ENCODE measurements at places on chromosomes 6 and 20.
A peak's percentile ranks its signal among the peaks of the same experiment; 100 is the strongest.

GRCh38 chr20:58984691-58985090, 3.6 kb downstream of the NELFCD start:
- DNase-seq = no peak

DNA sequence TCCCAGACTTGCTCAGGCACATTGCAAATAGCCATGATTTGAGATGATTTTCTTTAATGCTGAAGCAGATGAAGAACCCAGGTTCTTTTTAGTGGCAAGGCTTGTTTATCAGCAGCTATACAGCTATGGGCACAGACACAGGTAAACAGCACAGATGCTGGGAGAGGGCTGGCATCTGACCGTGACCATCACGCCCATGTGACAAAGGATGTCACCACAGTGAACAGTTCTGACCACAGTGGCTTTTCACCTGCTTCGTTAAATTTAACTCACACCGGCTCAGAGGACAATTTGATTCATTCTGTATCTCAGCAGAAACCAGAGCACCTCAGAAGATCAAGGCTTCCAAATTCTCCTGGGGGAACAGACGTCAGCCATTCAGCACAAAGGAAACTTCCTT, 142.6 kb downstream of the CDH26 start:
- no peak for DNase-seq

DNA sequence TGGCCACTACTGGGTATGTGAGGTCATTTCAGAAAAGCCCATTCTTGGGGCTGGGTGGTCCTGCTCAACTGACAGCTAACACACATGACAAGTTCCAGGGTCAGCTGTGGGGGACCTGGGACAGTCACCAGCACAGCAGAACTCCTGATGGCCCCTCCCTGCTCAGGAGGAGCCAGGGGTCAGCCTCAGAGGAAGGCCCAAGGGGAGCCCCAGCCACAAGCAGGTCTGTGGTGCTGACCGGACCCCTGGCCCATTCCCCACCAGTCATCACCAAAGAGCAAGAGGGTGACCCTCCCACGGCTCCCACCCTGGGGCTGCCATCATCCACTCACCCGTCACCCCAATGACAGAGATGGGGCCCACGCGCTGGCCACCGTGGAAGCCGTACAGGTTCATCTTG, 18.0 kb downstream of the CYP21A2 start:
- no peak for DNase-seq

- no peak for DNase-seq
Observed at GRCh38 chr6:122804962-122805485, 16.0 kb downstream of the SMPDL3A start.

DNA sequence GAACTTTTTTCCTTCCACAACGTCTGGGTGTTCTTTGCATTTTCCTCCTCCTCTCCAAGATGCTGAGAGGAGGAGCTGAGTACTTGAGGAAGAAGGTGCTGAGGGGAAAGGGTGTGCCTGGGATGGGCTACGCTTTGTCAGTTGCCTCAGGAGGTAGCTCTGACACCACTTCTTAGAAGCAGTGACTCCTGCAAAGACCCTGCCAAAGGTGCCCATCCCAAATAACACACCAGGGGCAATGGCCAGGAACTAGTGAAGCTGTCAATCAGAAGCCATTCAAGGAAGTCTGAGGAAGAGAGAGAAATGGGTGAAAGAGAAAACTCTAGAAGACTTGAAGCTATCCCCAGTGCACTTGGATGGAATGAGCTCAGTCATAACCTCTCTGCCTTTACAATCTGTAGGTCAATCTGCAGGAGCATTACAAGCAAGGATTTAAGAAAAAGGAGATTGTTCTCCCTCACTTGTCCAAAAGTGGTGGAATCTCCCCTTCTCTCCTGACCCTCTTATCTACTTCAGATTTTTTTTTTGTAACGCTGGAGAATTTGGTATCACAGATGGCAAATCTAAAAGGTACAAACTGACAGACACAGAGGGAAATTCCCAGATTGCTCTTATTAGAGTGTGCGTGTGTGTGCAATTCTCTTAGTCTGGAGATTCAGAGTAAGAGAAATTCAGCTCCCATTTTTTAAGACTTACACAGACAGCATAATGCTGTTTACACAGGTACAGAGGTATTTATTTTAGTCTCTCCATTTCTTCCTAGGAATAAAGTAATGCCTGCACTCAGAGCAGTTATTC, 242.6 kb downstream of the GMPR start:
- DNase-seq = no peak

DNA sequence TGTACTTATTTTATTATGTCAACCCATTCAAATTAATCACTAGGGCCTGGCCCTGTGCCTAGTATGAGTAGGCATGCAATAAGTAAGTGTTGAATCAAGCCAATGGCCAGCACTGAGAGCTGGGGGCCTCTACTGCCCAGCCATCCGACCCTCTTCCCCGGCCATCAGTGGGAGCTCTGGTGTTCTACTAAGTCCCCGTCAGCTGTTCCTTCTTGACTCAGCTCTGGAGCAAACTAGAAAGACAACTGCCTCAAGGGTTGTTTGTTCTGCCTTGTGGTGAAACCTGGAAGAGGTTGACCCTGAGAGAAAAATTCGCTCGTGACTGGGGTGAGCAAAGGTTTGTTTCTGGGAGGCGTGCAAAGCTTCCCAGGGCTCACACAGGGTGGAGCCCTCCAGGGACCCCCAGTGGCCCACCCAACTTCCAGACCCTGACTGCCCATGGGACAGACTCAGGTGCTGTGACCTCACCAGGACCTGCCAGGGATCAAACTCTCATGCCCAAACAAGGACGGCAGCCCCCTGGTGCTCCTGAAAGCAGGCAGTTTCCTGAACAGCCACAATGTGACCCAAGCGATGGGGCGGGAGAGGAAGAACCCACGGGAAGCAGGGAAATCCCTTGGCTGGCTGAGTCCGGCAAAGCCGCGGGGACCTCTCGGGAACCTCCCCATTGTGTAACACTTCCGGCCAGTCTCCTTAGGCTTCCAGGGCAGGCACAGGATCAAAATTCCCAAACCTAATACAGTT, 50.4 kb downstream of the BANF2 start:
- peak; percentile 79 for DNase-seq

DNA sequence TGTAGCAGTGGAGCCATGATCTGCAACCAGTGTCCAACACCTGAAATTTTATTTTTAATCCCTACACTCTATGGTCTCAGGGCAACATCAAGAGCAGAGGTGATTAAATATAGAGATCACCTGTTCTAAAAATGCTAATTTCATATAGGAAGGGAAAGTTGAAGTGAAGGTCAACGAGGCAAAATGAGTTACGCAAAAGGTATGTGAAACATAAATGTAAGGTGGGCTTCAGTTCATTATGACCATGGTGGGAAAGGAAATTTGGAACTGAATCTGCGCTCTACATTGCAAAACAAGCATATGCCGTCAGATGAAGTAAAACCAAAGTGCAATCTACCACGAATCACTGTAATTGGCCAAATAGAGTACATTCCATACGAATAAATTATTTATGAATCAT, 35.2 kb upstream of the STMND1 start:
- DNase-seq = no peak

DNA sequence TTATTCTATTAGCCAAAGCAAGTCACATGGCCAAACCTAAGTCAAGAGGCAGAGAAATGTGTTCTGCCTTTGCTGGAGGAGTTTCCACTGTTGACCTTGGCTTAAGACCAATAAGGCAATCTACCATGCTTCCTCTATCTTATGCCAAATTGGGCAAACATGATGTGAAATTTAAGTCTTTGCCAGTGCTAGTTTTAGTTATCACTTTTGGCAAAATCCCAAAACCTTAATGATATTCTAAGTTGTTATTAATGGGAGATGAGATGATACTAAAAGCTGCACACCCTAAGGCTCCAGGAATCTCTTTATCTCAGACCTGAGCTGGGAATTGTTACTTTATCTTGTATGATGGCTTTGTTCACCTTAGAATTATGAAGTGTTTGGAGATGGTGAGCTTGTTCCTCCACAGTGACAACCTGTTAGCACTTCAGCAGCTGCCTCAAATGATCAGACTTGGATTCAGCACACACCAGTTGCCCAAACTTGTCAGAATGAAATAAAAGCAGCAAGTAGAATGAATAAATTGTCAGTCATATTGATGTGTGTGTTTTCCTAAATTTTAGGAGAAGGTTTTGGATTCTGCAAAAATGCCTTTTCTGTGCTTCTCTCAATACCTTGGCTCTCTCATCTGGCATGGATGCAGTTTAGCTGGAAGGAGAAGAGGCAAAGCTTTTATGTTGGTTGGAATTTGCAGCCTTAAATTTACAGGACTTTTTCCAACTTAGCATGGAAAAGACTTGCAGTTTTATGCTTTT, 49.3 kb downstream of the RIN2 start:
- DNase-seq = peak; percentile 72

GRCh38 chr20:64140956-64141355, 23.3 kb upstream of the MYT1 start:
- no peak for DNase-seq

GRCh38 chr20:59650418-59650817, 46.1 kb downstream of the PHACTR3 start:
- DNase-seq = no peak

GRCh38 chr6:39203436-39204159, 25.7 kb downstream of the KCNK5 start:
- DNase-seq = no peak

DNA sequence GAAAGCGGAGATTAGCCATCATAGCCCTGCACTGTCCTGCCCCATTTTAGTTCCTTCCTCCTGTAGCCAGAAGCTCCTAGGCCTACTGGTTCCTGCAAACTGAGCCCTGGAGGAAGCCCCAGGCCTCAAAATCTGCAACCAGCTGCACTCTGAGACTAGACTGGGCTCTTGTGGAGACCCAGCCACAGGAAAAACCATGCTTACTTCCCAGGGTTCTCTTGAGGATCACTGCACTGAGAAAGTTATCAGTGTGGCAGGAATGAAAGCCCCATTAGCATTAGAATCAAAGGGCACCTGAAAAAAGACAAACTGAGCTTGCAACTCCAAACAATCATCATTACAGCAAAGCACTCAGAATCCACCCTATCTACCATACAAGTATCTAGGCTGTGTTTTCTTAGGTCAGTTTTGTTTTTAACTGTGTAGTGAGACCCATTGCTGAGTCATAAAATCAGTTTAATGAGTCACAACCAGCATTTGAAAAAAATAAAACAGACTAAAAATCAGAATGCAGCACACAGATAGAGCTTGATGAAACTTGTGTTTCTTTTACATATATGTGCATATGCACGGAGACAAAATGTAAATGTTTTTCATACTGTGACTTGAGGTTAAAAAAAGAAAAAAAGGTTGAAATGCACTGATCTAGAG, 91.0 kb downstream of the UNC5CL start:
- peak; percentile 58 for DNase-seq

DNA sequence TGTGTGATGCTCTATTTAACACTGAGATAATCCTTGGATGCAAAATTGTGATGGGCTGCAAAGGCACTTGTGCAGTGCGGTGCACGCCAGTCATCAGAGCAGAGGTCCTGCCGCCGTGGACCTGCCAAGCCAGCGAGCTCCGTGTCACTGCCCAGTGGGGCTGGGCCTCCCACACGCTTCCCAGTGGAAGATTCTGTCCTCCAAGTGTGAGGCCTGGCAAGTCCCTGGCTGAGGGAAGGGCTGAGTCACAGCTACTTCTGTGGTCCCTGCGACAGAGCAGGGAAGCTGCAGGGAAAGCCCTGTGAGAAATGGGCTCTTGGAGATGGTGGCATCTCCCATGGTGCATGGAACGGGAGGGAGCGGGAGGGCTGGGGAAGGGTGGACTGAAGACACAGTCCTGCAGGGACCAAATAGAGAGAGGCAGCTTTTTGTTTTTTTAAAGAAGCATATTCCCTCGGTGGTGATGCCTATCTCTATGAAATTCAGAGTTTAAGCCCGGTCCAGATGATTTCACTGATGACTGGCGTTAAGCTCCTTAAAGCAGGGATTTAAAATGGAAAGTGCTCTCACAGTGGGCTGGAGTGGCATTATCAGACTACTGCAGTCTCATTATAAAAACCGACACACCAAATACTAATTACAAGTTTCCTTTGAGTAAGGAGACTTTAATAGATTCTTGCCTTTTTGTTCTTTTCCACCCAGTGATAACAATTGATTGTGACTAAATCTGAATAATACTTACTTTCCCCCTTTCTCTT, 413.7 kb downstream of the QKI start:
- no peak for DNase-seq

GRCh38 chr6:7254980-7255835, 57.8 kb downstream of the SSR1 start:
- no peak for DNase-seq

- DNase-seq = no peak
Observed at GRCh38 chr6:52739627-52740026, 23.6 kb downstream of the GSTA2 start.

DNA sequence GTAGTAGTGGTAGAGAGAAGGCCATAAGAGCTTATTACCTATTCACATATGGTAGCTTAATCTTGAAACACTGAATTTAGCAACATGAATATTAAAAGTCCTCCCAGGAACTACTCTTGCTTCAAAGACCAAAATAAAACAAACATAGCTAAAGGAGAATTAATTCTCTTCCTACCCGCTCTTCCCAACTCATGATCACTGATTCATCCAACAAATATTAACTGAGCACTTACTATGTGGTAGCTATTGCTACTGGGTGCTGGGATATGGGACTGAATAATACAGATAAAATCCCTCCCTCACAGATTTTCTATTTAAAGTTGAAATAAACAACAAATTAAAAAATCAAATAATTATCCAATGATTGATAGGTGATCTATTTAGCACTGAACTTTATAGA, 287.1 kb downstream of the BTBD9 start:
- DNase-seq = peak; percentile 61

GRCh38 chr6:27532820-27533538, 60.1 kb upstream of the ZNF184 start:
- peak; percentile 13 for DNase-seq

GRCh38 chr6:15264902-15265761, 19.3 kb downstream of the JARID2 start:
- DNase-seq = peak; percentile 82

GRCh38 chr20:16290358-16290757, 282.9 kb downstream of the KIF16B start:
- no peak for DNase-seq

GRCh38 chr6:52577022-52577777, at the start of gene TRAM2:
TRAM2 (minus strand) TSS chr6:52577060; CDS start chr6:52576915, 145 bp downstream.
- DNase-seq = peak; percentile 78

DNA sequence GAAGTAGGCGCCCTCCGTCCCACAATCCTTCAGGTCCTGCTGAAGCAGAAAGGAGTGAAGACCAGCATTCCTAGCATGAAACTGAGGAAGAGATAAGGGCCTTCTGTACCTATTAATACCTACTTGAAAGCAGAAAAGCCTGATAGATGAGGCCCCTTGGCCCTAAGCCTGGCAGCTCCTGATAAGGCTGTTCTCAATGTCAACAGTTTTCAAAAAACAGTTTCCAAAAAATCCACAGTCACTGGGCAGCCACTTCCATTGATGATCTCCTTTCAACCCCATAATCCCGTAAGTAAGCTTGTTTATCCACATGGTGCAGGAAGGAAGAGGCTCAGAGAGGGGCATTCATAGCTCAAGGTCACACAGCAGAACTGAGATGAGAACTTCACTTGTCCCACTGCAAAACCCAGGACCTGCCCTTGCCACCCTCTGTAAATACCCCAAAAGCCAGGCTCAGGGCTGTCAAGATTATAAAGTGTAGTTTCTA, 2.8 kb upstream of the E2F1 start:
- DNase-seq = no peak

DNA sequence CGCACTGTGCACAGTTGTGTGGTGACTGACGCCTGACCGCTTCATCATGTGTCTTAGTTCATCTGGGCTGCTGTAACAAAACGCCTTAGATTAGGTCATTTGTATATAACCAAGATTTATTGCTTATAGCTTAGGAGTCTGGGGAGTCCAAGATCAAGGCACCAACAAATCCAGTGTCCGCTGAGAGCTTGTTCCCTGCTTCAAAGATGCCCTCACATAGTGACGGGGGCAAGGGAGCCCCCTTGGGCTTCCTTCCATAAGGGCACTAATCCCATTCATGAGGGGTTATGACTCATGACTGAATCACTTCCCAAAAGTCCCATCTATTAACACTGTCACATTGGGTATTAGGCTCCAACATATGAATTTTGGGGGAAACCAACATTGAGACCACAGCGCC, 34.6 kb downstream of the CYP24A1 start:
- no peak for DNase-seq
